ENCODE measurements at places on chromosomes 3 and 15. TPM values are rescaled to one million over a fixed set of nuclear protein-coding genes. Genes with fewer than 3 reads are reported as not detected.
A peak's percentile ranks its signal among the peaks of the same experiment; 100 is the strongest.

The SLCO2A1 gene
- total RNA-seq: not detected

The STRC gene
- total RNA-seq: 0.45 TPM

The CHST13 gene
- total RNA-seq: not detected

The NGLY1 gene
- total RNA-seq: 61.2 TPM

DNA sequence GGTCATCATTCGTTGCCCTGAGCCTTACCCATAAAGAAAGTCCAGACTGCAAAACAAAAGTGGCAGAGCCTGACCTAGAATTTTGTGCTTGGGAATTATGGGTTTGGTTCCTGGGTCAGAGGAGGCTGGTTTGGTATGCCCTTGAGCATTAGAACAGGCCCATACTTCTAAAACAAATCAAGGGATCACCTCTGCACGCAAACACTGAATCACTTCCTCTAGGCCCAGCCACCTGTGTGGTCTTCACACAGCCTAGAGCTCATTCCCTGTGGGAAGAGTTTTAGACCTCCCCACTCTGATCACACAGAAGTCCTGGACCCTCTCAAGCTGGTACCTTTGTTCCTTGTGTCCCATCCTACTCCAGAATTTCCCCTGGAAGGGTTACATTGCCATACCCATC lies 59.4 kb downstream of the B3GNT5 start:
- H3K4me1 ChIP-seq: peaks cover 4% of the 10 kb centered on the region
- peaks cover 14% of the 10 kb centered on the region for H3K36me3 ChIP-seq
- no peak overlapping the region for H3K27ac ChIP-seq
- no peaks in the 10 kb centered on the region for H3K27me3 ChIP-seq

DNA sequence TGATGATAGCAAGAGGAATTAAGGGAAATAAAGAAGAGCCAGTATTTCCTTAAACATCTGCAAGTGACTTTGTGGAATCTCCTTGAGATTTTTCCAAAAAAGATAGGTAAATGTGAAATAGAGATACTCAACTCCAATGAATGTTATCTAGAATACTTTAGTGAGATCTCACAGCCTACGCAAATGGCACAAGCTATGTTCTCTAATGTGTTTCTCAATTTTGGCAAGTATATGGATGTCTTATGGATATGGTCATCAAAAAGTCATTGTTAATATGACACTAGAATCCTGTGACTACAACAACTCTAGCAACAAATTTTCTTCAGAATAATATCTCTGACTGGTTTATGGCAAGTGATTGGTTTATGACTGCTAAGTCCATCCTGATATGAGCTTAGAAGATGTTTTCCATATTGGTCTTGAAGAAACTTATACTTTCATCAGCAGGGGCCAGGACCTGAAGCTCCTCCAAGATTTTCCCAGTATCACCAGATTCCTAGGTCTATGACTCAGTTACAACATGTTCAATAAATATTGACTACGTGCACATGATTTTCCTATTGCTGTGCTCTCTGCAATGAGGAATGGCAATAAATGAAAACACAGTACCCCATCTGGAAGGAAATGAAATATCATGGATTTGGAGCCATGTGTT lies 170.9 kb upstream of the THBS1 start:
- no peak overlapping the region for H3K27ac ChIP-seq
- H3K4me1 ChIP-seq: peaks cover 11% of the 10 kb centered on the region
- DNase-seq: no peak
- no peak overlapping the region for H3K4me3 ChIP-seq
- H3K36me3 ChIP-seq: no peaks in the 10 kb centered on the region

DNA sequence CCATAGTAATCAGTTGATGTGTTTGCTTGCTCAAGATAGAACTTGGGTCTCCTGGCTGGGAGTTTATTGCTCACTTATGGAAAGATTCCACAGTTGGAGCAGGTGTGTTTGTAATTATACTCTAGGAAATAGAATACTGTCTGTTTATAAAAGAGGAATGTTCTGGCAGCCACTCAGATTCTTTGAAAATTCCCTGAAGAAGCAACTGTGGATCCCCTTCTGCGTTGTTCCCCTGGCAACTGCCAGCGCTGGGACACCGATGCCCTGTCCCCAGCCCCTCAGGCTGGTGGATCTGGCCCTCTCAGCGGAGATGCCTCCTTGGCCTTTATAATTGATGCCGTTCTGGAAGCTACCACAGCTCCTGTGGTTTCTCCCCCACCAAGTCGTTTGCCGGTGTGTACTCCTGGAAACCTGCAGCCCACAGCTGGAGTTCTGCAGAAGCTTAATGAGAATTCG lies 225.9 kb downstream of the ITPR1 start:
- no peak for DNase-seq
- no peak overlapping the region for H3K27ac ChIP-seq
- peaks cover 35% of the 10 kb centered on the region for H3K4me1 ChIP-seq
- H3K4me3 ChIP-seq: no peak overlapping the region

DNA sequence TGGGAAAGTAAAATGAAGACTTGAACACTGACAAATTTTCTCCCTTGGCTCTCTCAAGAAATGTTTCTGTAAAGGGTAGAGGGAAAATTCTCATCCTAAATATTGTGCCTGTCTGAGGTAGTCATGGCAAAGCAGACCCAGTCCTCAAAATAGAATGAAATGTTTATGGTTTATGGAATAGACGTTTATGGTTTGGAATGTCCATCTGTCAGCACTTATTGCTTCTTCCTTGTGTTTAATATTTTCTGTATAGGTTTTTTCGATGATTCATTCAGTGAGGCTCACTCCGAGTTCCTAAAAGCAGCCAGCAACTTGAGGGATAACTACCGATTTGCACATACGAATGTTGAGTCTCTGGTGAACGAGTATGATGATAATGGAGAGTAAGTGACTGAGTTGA lies 13.9 kb downstream of the ELL3 start:
- no peak overlapping the region for H3K27ac ChIP-seq
- H3K36me3 ChIP-seq: peaks cover 62% of the 10 kb centered on the region
- no peak overlapping the region for H3K4me3 ChIP-seq
- DNase-seq: no peak
- no peaks in the 10 kb centered on the region for H3K4me1 ChIP-seq

GRCh38 chr15:75069301-75069925 lies 46.0 kb downstream of the PPCDC start:
- H3K36me3 ChIP-seq: peaks cover 60% of the 10 kb centered on the region
- H3K27me3 ChIP-seq: no peaks in the 10 kb centered on the region
- H3K4me1 ChIP-seq: peaks cover 78% of the 10 kb centered on the region
- peak overlapping the region; percentile 95 for H3K27ac ChIP-seq
- H3K4me3 ChIP-seq: no peak overlapping the region

- no peak overlapping the region for H3K4me3 ChIP-seq
- H3K27ac ChIP-seq: peak overlapping the region; percentile 30
- peaks cover 12% of the 10 kb centered on the region for H3K4me1 ChIP-seq
- peaks cover 25% of the 10 kb centered on the region for H3K36me3 ChIP-seq
- no peaks in the 10 kb centered on the region for H3K27me3 ChIP-seq
Measured at GRCh38 chr3:58271901-58272501, 34.0 kb upstream of the RPP14 start.

DNA sequence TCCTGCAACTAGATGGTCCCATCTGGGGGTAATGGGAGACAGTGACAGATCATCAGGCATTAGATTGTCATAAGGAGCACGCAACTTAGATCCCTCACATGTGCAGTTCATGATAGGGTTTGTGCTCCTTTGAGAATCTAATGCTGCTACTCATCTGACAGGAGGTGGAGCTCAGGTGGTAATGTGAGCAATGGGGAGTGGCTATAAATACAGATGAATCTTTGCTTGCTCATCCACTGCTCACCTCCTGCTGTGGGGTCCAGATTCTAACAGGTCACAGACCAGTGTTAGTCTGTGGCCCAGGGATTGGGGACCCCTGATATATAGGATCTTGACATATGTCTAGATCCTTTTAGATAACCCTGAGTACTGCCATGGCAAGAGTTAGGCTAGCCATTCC lies 52.7 kb downstream of the RASGRF1 start:
- no peaks in the 10 kb centered on the region for H3K4me1 ChIP-seq
- H3K36me3 ChIP-seq: no peaks in the 10 kb centered on the region
- peaks cover 31% of the 10 kb centered on the region for H3K27me3 ChIP-seq
- H3K27ac ChIP-seq: no peak overlapping the region

DNA sequence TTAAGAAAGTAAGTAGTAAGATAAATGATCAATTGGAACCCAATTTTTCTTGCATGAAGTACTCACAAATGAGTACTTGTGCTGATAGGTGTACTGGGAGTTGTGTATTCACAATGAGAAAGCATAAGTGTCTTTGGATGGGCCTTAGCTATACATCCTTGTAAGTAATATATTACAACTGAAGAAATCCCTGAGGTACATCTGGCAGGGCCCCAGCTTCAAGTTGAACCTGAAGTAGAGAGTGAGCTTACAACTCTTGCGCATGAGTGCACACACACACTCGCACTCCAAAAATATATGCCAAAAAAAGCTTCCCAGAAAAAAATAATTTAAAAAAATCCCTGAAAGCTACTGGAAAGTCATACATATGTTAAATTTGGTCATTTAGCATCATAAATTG lies 222.5 kb downstream of the ROBO2 start:
- H3K27ac ChIP-seq: no peak overlapping the region
- H3K4me1 ChIP-seq: no peaks in the 10 kb centered on the region
- no peak overlapping the region for H3K4me3 ChIP-seq
- H3K27me3 ChIP-seq: no peaks in the 10 kb centered on the region
- no peak for DNase-seq

DNA sequence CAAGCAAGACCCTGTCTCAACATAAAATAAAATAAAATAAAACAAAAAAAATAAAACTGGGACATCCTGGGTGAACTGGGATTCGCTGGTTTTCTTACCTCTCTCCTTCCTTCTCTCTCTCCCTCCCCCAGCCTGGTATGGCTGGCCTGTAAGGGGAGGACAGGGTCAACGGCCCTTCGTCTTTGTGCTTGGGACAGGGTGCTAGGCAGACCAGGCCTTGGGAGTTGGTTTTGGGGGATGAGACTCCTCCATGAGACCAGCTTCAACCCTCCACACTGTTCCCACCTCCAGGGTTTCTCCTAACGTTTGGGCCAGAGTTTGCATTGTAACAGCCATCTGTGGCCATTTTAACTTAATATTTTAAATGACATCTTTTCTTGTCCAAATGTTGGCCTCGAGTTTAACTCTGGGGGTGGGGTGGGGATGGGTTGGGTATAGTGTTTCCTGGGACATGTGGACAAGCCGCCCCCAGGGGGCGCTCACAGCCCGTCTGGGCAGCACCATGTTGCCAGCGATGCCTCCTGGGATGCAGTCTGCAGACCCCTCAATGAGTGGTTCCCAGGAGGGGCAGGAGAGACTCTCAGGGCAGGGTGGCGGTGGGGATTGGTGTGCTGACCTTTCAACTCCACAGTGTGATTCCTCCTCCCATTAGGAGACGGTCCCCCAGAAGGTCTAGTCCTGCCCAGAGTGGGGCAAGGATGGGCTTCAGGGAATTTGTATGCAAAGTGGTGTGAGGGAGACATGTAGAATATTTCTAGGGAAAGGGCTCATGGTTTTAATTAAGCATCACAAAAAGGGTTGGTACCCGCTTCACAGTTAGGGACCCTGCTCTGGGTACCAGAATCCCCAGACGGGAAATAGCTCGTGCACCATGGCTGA lies 37.7 kb upstream of the LCTL start:
- H3K27ac ChIP-seq: no peak overlapping the region
- H3K36me3 ChIP-seq: no peaks in the 10 kb centered on the region
- H3K4me3 ChIP-seq: no peak overlapping the region
- peaks cover under 1% of the 10 kb centered on the region for H3K4me1 ChIP-seq
- H3K27me3 ChIP-seq: no peaks in the 10 kb centered on the region

GRCh38 chr3:128316481-128316891 lies 150.2 kb downstream of the DNAJB8 start:
- H3K27ac ChIP-seq: peak overlapping the region; percentile 1
- DNase-seq: peak; percentile 64
- H3K36me3 ChIP-seq: no peaks in the 10 kb centered on the region
- H3K27me3 ChIP-seq: no peaks in the 10 kb centered on the region
- H3K4me3 ChIP-seq: no peak overlapping the region

DNA sequence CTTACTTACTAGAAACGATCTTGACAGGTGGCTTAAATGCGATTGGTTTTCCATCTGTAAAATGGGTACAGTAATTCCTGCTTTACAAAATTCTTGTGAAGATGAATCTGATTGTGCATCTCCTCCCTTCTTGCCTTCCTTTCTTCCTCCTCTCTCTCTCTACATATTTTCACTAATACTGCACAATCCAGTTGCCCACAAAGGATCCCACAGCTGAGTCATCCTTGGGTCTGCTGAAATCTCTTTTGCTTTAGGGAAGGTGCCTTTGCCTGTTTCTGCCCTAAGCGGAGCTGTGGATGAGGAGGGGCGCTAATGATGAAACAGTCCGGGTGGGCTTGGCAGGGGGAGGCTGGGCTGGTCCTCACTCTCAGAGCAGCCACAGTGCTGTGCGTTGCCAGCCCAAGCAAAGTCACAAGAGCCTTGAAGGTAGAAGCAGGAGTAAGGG lies 46.1 kb downstream of the AMOTL2 start:
- no peak overlapping the region for H3K27ac ChIP-seq
- H3K4me3 ChIP-seq: no peak overlapping the region
- H3K27me3 ChIP-seq: peaks cover 5% of the 10 kb centered on the region
- H3K36me3 ChIP-seq: no peaks in the 10 kb centered on the region
- no peak for DNase-seq
- no peaks in the 10 kb centered on the region for H3K4me1 ChIP-seq

DNA sequence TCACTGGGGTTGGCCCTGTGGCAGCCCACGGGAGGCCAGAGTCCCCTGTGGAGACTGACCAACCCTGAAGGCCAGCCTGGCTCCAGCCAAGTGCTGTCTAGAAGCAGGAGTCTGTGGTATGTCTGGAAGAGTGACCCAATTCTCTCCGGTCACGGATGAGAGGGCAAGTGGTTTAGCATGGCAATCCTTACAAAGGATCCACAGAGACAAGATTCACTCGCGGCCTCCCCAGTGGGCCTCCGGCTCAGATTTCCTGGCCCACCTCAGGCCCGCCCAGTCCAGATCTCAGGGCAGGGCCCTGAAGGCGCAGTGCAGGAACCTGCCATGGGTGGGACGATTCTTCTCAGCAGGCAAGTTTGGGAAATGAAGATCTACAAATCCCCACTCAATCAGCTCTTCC lies 5.0 kb upstream of the BCL2L10 start:
- DNase-seq: no peak
- peaks cover 6% of the 10 kb centered on the region for H3K27me3 ChIP-seq
- H3K4me1 ChIP-seq: peaks cover 4% of the 10 kb centered on the region
- no peaks in the 10 kb centered on the region for H3K36me3 ChIP-seq
- no peak overlapping the region for H3K4me3 ChIP-seq
- no peak overlapping the region for H3K27ac ChIP-seq

DNA sequence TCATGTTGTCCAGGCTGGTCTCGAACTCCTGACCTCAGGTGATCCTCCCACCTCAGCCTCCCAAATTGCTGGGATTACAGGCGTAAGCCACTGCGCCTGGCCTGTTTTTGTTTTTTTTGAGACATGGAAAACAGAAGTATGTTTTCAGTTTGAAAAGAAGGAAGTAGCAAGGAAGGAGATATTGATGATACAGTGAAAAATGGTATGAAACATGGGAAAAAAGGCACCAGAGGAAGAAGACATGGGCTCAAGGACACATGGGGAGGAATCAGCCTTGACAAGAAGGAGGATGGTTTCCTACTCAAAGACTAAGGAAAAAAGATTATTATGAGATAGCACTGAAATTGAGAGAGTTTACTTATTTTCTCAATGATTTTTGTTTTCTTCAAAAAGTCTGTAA lies 30.7 kb downstream of the FMN1 start:
- H3K4me3 ChIP-seq: no peak overlapping the region
- H3K4me1 ChIP-seq: peaks cover 3% of the 10 kb centered on the region
- no peak overlapping the region for H3K27ac ChIP-seq
- peaks cover 38% of the 10 kb centered on the region for H3K27me3 ChIP-seq
- H3K36me3 ChIP-seq: no peaks in the 10 kb centered on the region
